Left cardiac atrium (tissue), 4 donors: ENCODE measurements at places on chromosomes 16 and 17. TPM values are rescaled to one million over a fixed set of nuclear protein-coding genes. Genes with fewer than 3 reads are reported as not detected.

The GGA3 gene
- 23.0 TPM for total RNA-seq

The PLA2G10 gene
- total RNA-seq: not detected

The GPR142 gene
- not detected for total RNA-seq

DNA sequence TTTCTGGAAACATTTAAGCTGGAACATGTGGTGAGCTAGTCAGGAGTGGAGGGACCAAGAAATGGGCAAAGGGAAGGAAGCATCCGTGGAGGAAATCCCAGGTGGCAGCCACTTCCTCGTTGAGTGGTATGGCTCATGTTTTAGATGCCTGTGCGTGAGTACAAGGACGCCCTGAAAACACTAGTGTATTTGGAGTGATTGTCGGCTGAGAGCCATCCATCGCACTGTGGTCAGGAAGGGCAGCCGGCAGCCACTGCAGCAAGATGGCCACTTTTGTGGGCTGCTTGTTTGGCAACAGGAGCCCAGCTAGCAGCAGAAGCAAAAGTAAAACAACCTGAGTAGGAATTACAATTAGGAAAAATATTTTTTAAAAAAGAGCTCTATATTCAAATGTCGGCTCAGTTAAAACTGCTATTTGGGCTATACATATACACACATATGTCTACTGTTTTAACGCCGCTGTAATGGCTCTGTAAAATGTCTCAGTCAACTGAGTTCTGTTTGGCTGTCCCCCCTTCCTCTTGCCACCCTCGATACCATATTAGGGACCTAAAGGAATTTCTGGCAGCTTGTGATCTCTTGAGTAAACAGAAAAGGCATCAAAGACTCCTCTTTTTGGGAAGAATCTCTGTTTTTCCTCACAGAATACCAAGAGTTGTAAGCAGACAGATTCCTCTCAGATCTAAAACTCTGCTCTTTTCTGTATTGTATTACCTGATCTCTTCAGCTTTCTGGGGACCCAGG, 39.2 kb downstream of the BRD7 start:
- no peak for DNase-seq

- DNase-seq: no peak
Measured at GRCh38 chr17:64231567-64232141, 31.4 kb downstream of the TEX2 start.

DNA sequence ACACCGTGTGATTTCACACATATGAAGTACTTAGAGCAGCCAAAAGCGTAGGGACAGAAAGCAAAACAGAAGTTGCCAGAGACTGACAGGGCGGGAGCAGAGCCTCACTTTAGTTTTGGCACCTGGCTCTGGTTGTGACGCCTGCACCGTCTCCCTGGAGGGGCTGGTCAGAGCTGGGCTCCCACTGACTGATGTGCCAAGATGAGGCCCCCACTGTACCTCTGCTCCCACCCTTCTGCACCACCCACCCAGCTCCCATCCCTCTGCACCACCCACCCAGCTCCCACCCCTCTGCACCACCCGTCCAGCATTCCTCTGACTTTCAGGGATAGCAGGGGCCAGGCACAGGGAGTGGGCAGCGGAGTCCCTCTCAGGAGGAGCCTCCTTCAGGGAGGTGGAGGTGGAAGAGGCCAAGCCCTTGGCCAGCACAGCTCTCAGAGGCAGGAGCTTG, 3.2 kb upstream of the PRSS21 start:
- no peak for DNase-seq

DNA sequence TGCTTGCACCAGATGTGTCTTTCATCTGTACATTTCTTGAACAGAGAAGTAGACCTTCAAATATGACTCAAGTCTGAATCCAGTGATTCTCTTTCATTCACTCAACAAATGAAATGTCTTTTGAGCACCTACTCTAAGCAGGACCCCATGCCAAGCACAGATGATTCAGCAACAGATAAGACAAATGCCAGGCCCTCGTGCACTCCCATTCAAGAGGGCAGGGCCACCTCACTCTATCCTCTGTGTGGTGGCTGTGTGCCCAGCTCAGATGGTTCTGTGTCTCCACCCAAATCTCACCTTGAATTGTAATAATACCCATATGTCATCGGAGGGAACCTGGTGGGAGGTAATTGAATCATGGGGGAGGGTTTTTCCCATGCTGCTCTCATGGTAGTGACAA, 74.1 kb upstream of the NKD1 start:
- DNase-seq: no peak

- no peak for DNase-seq
Measured at GRCh38 chr16:47626246-47626645, 165.1 kb downstream of the PHKB start.

GRCh38 chr16:24002619-24003018, 166.8 kb downstream of the PRKCB start:
- no peak for DNase-seq

- peak; percentile 76 for DNase-seq
Measured at GRCh38 chr17:7294614-7295153, at the start of gene YBX2. YBX2 (minus strand) TSS chr17:7294639; CDS start chr17:7294500, 139 bp downstream.

The RPL26 gene
- 1,025 TPM for total RNA-seq

DNA sequence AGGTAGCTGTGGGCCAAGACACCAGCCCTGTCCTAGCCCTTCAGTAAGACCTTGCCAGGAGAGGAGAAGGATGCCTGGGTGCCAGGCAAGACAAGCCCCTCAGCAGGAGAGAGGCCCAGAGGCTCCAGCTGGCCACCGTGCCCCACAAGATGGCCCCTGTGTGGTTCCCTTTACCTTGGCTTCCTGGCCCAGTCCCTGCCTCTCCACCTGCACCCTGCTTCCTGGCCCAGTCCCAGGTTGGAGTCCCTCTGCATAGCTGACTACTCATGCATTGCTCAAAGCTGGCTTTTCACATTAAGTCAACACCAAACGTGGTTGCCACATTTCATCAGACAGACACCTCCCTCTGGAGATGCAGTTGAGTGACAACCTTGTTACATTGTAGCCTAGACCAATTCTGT, 4.0 kb downstream of the SYNGR3 start:
- DNase-seq: peak; percentile 31

The BCAR1 gene
- 46.5 TPM for total RNA-seq

The DYNLL2 gene
- total RNA-seq: 50.5 TPM

DNA sequence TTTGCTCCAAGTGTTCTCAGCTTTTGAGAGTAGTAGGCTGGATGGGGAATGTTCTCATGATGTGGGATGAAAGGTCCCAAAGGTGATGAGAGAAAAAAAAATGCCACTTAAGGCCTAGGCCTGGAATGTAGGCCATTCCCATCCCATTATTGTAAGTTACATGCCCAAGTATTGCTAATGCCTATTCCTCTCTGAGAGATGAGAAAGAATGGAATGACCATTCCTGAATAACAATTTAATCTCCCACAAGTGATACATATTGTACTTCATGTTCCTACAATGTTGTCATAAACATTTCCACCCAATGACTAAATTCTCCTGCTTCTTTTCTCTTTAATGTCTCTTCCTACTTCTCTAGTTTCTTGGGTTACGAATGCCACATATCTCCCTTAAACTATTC, 102.8 kb upstream of the KCNJ16 start:
- DNase-seq: no peak

The CMTM1 gene
- total RNA-seq: 1.3 TPM

The UTS2R gene
- total RNA-seq: 0.32 TPM

DNA sequence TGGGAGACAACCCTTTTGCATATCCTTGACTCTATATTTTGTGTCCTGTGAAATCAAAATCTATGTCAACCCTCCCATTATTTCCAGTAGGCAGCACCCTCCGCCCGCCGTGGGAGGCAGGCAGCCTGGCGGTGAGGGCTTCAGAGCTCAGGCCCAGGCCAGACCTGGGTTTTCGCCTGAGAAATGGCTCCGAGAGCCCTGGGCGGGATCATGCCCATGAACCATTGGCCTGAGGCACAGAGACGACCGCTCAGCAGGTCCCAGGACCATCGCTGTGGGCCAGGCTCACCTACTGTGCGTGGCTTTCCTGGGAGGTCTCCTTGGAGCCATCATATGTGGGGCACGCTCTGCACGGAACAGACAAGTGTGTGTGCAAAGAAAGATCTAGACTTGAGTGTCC, 6.3 kb upstream of the SLC38A8 start:
- no peak for DNase-seq

The ASB16 gene
- total RNA-seq: 8.7 TPM

The TM4SF5 gene
- not detected for total RNA-seq

GRCh38 chr16:48318630-48319029, 66.6 kb downstream of the SIAH1 start:
- DNase-seq: no peak

The CD68 gene
- total RNA-seq: 55.5 TPM

The KRT13 gene
- not detected for total RNA-seq

DNA sequence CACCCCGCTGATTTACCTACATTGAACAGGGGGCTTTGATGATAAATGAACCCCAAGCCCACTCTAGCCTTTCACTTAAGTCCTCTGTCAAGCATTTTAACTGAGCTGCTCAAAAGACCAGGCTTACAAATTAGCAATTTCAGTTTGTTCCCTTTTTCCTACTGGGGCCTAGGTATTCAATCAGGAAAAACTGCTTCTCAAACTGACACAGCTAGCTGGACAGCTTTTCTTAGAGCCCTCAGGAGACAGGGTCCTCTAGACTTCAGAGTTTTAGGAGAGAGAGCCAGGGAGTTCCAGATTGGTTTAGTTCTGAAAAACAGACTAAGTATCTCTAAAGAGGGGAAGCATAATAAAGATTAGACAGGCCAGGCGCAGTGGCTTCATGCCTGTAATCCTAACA, 6.2 kb upstream of the HEXIM2 start:
- no peak for DNase-seq

The SLC5A11 gene
- total RNA-seq: not detected

- no peak for DNase-seq
Measured at GRCh38 chr17:15388356-15389041, 47.1 kb upstream of the TEKT3 start.

The C17orf78 gene
- not detected for total RNA-seq

GRCh38 chr16:75121949-75122568, 5.5 kb upstream of the LDHD start:
- DNase-seq: no peak

DNA sequence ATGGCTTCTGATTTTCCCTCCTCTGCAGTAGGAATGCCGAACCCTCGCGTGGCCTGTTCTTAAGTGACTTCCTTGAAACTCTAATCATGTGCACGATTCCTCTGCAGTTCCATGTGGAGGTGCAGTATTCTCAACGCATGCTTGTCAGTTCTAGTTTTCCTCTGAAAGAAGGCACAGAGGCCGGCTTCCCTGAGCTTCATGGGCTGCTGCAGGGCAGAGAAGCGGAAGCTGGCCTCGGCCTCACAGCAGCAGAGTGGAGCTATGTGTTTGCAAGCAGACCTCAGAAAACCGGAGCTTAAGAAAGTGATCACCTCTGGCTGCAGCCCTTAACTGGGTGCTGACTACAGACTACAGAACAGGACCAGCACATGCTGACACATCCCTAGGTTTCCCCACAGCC, 500.7 kb downstream of the GRIN2A start:
- DNase-seq: no peak
